ENCODE measurements at places on chromosomes 11 and 22.

DNA sequence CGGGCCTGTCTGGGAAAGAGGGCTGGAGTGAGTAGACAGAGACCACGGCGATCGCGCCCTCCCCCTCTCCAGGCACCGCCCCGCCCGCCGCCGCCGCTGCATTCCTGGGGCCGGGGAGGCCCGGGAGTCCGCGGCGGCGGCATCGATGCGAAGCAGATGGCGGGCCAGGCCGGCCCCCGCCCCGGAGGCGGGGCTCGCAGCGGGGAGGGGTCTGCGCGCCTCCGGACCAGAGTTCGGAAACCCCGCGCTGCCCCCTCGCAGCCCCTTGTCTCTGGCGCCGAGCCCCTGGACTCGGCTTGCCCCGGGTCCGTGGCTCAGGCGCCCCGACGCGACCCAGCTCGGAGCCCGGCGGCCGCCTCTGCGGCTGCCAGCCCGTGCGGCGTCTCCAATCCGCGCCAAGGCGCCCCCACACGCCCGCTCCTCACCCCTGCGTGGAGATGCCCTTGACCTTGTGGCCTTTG is 1.3 kb downstream of the SCARF2 start:
- DNase-seq = peak; percentile 84

- DNase-seq = no peak
Measured at GRCh38 chr11:62423012-62423411, 4.2 kb downstream of the SCGB1A1 start.

- DNase-seq = peak; percentile 63
Measured at GRCh38 chr22:44286646-44287045, 26.1 kb downstream of the SHISAL1 start.

DNA sequence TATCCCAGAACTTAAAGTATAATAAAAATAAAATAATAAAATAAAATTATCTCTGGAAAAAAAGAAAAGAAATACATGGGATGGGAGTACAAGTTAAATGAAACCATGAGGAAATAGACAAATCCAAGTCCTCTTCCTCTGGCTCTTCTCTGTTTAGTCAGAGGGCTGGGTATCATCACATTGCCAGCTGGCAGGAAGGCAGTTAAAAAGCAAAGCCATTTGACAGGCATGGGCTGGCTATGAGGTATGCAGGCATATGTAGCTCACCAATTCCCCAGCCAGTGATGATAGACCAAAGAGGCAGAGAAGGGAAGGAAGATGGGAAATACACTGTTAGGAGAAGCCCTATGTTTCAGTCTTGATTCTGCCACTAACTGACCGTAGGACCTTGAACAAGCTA is 6.5 kb downstream of the LYVE1 start:
- no peak for DNase-seq

- DNase-seq = no peak
Measured at GRCh38 chr11:80872116-80872728, 1431.4 kb upstream of the TENM4 start.

DNA sequence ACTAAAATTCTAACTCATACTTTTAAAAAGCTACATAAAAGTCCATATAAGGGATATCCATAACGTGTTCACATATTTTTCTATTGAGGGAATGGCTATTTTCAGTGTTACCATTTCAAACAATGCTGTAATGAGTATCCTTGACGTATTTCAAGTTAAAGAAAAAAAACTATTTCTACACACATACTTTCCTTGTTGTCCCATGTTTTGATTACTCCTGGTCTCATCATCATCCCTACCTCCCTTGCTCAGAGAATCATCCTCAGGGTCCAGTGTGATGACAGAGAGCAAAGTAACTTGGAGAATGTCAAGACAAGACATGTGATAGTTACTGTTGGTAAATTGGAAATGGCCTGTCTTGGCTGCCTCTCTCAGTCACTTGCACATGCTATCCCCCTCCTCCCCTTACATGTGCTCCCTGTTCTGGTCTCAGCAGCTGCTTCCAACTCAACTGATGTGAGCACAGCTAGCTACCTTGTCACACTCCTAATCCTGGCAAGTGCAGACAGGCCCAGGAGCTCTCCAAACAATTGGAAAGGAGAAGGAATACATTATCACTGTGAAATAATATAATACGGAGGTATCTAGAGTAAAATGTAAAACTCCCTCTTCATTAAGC is 21.8 kb downstream of the NUMA1 start:
- DNase-seq = no peak

DNA sequence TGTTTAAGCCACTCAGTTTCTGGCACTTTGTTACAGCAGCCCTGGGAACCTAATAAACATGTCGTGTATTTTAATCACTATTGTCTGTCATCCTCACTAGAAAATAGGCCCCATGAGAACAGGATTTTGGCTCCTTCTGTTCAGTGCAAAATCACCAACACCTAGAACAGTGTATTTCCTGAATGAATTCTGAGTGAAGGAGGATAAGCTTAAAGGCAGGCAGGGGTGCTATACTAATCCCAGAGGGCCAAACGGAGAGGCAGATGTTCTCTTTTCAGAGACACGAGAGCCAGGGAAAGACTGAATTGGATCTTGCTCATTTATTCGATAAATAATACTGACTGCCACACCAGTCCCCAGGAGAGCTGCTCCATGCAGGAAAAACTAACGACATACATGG is 10.4 kb downstream of the SMCO4 start:
- no peak for DNase-seq

- DNase-seq = no peak
Measured at GRCh38 chr11:93169950-93170561, 27.7 kb downstream of the SLC36A4 start.

DNA sequence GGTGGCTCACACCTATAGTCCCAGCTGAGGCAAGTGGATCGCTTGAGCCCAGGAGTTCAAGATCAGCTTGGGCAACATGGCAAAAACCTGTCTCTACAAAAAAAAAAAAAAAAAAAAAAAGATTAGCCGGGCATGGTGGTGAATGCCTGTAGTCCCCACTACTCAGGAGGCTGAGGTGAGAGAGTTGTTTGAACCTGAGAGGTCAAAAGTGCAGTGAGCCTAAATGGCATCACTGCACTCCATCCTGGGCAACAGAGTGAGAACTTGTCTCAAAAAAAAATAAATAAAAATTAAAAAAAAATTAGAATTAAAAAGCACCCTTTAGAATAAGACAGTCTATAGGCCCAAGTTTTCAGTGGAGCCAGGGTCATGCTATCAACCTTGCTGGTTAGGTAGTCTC is 95.5 kb downstream of the PDHX start:
- no peak for DNase-seq

DNA sequence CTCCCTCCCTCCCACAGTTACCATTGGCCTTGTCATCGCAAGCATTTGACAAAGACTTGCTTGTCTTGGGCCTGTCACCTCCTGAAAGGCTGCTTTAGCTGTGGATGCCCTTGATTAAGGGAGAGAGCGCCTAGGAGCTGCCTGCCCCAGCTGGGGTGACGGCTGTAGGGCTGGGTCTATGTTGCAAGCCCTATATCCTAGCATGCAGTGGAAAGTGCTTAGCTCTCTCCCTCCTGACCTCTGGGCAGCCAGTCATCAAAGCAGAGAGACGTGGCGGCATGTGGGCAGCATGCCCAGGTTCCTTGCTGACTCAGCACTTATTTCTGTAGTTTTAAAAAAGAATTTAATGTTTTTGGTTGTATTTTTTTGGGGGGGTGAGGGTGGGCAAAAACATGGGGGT is 75.9 kb downstream of the BARX2 start:
- no peak for DNase-seq

DNA sequence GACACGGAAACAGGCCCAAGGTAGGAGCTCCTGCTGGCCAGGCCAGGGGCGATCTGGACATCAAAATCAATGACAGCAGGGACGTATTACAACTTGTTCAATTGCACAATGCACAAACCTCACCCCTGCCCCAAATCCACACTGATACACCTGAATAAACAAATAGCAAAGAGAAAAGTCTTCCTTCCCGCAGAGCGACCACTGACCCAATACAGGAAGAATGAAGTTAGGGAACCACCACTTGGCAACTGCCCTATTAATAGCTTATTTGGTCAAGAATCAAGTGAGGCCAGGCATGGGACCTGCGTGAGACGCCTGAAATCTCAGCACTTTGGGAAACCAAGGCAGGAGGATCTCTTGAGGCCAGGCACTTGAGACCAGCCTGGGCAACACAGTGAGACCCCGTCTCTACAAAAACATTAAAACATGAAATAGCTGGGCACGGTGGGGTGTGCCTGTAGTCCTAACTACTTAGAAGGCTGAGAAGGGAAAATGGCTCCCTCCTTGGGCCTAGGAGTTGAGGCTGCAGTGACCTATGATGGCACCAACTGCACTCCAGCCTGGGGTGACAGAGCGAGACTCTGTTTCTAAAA is 109.1 kb downstream of the MED15 start:
- no peak for DNase-seq

DNA sequence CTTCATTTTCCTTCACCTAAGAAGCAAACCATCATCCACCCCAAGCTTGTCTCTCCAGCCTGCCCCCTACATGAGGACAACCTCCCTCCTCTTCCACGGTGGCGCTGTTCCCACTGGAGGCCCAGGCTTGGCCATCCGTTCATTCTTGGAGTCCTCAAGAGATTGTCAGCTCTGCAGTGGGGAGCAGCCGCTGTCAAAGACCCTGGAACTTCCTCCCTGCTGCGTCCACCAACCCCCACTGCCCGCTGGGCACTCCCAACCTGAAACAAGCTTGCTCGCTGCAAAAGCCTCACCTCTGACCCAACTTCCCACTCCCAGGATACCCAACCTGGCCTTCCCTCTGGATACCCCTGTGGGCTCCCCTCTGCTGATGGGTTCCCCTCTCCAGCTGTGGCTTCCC is 10.4 kb upstream of the CD81 start:
- peak; percentile 59 for DNase-seq

- no peak for DNase-seq
Measured at GRCh38 chr11:33315822-33316221, 58.6 kb downstream of the HIPK3 start.

- DNase-seq = no peak
Measured at GRCh38 chr11:18312663-18313420, 9.1 kb downstream of the HPS5 start.

- no peak for DNase-seq
Measured at GRCh38 chr11:107473792-107474191, 16.2 kb upstream of the CWF19L2 start.

DNA sequence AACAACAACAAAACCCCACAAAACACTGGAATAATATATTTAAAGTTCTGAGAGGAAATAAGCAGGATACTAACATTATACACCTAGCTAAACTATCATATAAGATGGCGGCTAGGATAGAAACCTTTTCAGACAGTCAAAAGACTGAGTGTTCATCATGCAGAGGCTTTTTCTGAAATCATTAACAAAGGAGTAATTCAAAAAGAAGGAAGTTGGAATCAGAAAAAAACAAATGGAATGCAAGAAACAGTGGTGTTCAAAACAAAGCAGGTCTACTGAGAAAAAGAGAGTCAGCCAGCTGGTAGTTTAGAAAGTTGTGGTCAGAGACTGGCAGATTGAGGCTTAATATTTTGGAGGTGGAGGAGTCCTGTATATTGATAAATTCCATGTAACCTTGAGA is 30.1 kb upstream of the ZBTB44 start:
- DNase-seq = no peak
